ENCODE measurements at places on chromosomes 6 and 20.

GRCh38 chr6:153162646-153163045 lies 31.6 kb upstream of the RGS17 start:
- no peak for DNase-seq

DNA sequence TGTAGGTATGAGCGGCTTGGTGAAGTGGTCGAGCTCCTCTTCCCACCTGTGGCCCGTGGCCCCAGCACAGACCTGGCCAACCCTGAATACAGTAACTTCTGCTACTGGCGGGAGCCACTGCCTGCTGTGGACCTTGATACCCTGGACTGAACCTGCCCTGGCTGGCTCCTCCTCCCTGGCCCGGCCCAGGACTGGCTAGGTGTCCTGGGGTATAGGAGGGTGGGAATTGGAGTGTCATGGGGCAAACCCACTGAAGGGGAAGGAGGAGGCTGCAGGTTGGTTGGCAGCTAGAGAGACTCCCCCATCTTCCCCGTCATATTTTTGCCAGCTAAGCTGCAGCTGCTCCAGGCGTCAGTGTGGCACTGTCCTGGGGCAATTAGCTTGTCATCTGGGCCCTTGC lies 7.9 kb downstream of the EMILIN3 start:
- no peak for DNase-seq

- no peak for DNase-seq
These were observed 13.0 kb upstream of the FAM217A start for GRCh38 chr6:4091941-4092340.

DNA sequence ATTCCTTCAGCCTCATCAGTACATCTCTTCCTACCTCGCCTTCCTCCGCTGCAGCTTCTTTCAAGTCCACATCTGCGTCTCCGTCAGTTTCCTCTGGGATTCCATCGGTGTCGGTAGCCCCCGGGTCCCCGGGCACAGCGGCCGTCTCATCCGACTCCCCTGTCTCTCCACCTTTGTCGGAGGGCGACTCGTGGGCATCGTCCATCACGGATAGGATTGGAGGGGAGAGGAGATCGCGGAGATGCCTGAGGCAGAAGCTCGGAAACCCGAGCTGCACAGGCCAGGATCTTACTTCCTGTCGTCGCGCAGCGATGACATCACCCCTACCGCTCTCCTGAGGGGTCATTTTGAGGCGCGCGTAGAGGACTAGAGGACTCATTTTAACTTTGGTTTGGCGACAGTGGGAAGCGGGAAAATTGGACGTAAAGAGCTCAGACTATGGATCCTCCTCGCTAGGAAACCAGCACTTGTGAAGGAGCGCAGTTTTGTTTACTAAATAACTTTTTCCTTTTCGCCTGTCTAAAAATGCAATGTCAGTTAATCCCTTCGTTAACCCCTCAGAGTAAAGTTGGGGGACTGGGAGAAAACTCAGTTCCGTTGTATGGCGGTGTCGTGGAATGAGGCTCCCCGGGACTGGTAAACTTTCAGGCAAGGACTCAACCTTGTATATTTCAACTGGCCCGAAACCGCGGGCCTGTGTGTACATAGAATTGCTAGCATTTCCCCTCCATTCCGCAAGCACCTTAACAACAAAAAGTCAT lies at the start of gene TAF11:
Gene TAF11 (minus strand): TSS at position 290 of the 761 bp plus-strand sequence. CDS start 85 bp downstream, at position 205.
- DNase-seq: peak; percentile 94

GRCh38 chr6:110646419-110646698 lies 168.9 kb downstream of the CDK19 start:
- no peak for DNase-seq

GRCh38 chr6:17385660-17386059 lies 7.7 kb upstream of the CAP2 start:
- DNase-seq: no peak
